ENCODE measurements at places on chromosomes 13 and 19.
A peak's percentile ranks its signal among the peaks of the same experiment; 100 is the strongest.

DNA sequence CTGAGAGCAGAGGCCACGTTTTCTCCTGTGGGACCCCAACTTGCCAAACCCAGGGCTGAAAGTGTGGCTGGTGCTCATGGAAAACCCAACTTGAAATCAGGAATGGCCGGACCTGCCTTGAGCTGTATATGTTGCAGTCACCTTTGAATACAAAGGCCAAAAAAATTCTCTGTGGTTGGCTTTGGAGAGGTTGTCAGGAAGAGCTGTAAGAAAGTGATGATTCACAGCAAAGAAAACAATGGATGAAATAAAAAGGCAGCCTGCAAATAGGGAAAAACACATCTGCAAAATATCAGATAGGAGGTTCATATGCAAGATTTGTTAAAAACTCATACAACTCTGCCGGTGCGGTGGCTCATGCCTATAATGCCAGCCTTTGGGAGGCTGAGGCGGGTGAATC, 715.8 kb downstream of the UQCRFS1 start:
- DNase-seq = no peak

- no peak for DNase-seq
Observed at GRCh38 chr13:87208636-87209035, 462.5 kb upstream of the SLITRK5 start.

DNA sequence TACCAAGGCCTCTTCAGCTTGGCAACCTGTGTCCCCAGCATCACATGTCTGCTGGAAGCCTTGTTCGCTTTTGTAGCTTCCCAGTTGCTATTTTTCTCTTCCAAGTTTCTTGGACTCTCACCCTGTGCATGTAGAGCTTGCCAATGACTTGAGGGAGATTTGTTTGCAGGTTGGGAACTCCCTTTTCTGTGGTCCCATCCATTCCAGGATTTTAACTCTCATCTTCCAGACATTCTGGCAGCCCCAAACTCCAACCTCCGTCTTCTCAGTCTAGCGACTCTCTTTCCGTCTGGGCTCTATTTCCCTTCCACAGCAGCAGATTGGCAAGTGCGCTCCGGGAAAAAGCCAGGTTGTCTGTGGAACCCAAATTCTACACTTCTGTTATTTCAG, 9.0 kb downstream of the PLAUR start:
- peak; percentile 16 for DNase-seq

- no peak for DNase-seq
Observed at GRCh38 chr19:10752913-10753704, 35.2 kb downstream of the DNM2 start.

GRCh38 chr13:100674572-100674871, at the start of gene TMTC4:
Gene TMTC4, minus strand, starts transcription at chr13:100674795. Its CDS starts 4,433 bp downstream, at chr13:100670362.
- DNase-seq = no peak

DNA sequence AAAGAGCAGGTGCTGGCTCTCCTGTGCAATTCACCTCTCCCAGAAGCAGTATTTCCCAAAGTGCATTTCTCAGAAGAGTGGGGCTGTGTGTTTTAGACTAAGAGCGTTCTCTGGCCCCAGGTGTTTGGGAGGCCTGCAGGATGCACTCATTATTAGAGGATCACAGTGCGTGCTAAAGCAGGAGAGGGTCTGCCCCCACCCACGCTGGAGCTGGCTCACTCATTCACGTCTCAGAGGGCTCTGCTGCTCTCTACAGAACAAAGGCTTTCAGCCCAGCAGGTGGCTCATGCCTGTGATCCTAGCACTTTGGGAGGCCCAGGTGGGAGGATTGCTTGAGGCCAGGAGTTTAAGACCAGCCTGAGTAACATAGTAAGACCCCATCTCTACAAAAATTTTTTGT, 756.7 kb downstream of the UQCRFS1 start:
- no peak for DNase-seq

- DNase-seq = no peak
Observed at GRCh38 chr19:47414469-47414868, 4.9 kb downstream of the MEIS3 start.

- no peak for DNase-seq
Observed at GRCh38 chr13:70955887-70956286, 847.6 kb upstream of the KLHL1 start.

GRCh38 chr13:40383132-40383531, 283.3 kb downstream of the FOXO1 start:
- no peak for DNase-seq

GRCh38 chr19:41403181-41403970, 5.8 kb downstream of the BCKDHA start:
- no peak for DNase-seq

DNA sequence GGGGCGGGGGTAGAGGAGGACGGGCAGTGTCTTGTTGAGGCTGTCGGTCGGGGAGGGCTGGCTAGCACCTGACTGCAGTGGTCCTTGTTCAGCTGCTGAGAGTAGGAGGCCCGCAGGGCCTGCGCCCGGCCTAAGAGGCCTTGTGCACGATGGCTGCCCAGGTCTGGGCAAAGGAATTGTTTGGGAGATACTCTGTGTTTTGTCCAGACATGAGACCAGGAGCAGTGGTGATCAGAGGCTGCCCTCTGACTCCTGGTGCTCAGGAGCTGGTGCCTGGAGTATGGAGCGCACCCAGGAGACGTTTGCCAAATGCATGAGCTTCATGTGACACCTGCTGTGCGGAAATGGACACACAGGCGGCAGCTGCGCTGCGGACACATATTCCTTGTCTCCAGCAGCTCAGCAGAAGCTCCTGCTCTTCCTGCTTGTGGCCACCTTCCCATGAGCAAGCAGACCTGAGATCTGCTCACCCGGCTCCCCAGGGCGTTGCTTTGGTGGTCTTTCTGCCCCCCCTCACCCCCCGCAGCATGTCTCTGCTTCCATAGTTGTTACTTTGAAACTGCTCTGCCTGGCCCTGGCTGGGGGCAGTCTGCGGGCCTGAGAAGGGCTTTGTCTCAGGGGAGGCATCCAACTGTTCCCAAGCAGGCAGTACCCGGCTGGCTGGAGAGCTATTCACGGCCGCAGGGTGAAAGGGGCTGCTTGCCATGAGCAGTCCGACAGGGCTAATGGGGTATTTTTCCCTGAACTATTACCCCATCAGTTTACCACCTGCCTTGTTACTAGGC, 163.9 kb downstream of the TEX29 start:
- DNase-seq = no peak

DNA sequence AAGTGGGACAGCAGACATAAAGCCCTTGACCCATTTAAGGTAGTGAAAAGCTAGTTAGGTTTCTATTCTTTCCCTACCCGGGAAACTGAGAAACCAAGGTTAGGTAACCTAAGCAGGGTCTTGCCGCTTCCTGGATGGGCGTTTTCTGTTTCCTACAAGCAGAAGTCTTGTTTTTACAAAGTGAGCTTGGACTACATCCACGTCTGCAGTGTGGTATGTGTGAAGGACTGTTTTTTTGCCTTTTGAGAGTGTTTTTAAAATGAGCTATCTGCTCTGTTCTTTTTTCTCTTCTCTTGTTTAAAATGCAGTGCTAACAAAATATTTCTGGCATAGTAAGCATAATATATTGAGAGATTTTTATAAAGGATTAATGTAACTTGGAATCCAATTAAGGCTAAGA, 49.4 kb downstream of the GPR12 start:
- DNase-seq = no peak

DNA sequence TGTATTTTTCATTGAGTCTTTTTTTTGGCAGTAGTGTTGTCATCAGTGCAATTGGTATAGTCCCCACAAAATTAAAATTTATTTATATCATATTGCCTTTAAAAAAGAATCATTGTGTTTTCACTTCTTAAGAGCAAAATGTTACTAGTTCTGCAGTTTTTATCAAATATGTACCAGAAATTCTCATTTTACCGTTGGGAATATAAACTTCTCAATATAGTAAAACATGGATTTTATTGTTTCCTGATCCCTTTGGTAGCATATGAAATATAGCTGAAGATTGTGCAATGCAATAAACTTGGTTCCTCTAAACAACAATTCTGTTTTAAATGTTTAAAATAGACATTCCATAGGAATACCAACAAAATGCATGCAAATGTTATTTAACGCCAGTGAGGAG, 306.5 kb upstream of the PCDH20 start:
- DNase-seq = no peak

DNA sequence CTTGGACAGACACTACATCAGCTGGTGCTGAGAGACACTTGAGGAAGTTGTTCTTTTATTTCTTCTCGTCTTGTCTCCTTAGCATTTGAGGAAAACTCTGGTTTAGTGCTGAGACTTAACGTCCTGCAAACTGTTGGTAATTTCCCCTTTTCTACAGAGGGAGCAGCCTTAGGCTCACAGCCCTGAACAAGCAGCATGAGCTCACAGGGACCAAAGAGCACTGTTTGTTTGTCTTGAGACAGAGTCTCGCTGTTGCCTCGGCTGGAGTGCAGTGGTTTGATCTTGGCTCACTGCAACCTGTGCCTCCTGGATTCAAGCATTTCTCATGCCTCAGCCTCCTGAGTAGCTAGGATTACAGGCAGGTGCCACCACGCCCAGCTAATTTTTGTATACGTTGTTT, 5.5 kb downstream of the ZNF805 start:
- DNase-seq = no peak

GRCh38 chr13:43664700-43665191, 122.0 kb downstream of the ENOX1 start:
- no peak for DNase-seq

- DNase-seq = no peak
Observed at GRCh38 chr19:20318616-20319015, 151.6 kb downstream of the ZNF486 start.

DNA sequence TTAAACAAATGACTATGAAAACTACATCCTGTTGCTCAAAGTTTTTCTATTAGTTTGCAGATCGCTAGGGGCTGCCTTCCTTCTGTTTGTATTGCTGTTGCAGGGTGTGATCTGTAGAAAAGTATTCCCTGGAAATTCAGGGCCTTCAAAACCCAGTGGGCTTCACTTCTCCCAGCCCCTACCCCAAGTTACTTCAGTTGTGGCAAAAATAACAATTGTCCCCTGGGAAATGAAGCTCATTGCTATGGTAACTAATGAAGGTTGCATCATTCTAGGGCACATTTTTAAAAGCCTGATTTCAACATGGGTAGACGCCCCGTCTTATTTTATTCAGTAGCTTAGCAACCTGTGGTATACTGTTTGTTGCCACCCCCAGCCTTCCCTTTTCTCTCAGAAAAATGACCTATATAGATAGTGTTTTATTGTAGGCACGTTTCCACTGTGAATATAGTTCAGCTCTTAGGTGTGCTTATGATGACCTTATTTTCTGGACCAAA, 60.9 kb downstream of the WDFY2 start:
- peak; percentile 30 for DNase-seq

DNA sequence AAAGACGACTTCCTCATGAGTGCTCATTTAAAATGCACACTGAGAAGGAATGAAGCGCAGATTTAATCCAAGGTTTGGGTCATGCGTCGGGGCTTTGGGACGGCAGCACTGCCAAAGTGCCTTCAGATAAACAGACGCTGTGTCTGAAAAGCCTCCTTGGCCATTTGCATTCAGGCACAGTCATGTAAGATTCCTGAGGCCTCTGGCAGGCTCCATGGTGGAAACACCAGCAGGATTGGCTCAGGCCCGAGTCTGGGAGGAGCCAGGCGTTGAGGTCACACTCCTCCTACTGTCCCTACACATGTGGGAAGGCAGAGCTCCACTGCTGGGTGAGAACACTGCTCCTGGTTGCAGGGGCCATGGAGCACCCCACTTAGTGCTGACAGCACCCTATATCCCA, 113.3 kb upstream of the KL start:
- peak; percentile 6 for DNase-seq

GRCh38 chr19:34120846-34121639, 51.3 kb upstream of the LSM14A start:
- DNase-seq = no peak

- DNase-seq = no peak
Observed at GRCh38 chr19:23699521-23699860, 12.5 kb upstream of the ZNF675 start.

DNA sequence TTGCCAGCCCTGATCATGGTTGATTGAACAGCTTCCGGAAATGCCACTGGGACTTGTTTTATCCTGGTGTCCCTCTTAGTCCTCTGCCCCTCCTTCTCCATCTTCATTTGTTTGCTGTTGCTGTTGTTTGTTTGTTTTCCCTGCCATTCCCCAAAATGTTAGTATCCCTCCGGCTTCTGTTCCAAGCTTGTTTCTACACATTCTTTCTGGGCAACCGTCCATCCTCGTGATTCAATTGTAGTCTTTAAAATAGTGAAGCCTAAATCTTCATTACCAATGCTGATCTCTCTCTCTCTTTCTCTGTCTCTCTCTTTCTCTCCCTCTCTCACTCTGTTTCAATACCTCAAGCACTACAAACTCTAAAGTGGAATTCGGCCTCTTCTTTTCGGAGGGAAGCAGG, 649.3 kb upstream of the ARGLU1 start:
- no peak for DNase-seq

DNA sequence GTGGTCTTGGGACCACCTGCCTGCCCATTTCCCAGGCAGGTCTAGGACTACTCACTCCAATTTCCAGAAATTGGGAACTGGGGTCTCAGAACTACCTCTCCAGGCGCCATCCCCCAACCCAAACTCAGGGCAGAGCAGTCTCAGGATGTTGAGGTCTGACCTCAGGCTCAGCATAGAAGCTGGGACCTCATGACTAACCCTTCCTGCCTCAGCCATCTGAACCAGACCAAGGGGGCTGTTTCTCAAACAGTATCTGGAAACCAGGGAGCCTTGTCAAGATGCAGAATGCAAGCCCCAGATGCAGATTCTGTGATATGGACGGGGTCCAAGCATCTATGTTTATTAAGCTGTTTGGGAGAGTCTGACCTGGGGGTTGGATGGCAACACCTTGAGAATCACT, 1.3 kb downstream of the FBXW9 start:
- DNase-seq = no peak

- DNase-seq = no peak
Observed at GRCh38 chr19:35512831-35513627, 420 bp downstream of the DMKN start.

DNA sequence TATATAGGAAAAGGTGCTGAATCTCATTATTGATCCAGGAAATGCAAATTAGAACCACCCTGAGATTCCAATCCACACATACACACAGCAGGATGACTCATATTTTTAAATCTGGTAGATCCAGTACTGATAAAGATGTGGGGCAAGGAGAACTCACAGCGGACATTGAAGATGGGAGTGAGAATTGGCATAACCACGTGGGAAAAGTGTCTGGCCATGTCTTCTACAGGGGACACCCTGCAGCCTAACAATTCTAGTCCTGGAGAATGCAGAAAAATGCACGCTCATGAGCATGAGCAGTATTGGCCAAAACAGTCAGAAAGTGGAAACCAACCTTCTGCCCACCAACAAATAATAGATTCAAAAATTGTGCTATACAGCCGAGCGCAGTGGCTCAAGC, 13.5 kb upstream of the BCL3 start:
- DNase-seq = no peak

- no peak for DNase-seq
Observed at GRCh38 chr19:57719424-57719823, 8.0 kb downstream of the ZNF671 start.

- DNase-seq = no peak
Observed at GRCh38 chr19:45251452-45252354, 632 bp downstream of the MARK4 start.

- no peak for DNase-seq
Observed at GRCh38 chr13:77533875-77534788, 1.4 kb upstream of the SCEL start.

GRCh38 chr19:1854542-1855039, 6.3 kb upstream of the REXO1 start:
- DNase-seq = no peak
